T-helper 1 cell (primary cell): ENCODE measurements at places on chromosomes 1 and 21.

DNA sequence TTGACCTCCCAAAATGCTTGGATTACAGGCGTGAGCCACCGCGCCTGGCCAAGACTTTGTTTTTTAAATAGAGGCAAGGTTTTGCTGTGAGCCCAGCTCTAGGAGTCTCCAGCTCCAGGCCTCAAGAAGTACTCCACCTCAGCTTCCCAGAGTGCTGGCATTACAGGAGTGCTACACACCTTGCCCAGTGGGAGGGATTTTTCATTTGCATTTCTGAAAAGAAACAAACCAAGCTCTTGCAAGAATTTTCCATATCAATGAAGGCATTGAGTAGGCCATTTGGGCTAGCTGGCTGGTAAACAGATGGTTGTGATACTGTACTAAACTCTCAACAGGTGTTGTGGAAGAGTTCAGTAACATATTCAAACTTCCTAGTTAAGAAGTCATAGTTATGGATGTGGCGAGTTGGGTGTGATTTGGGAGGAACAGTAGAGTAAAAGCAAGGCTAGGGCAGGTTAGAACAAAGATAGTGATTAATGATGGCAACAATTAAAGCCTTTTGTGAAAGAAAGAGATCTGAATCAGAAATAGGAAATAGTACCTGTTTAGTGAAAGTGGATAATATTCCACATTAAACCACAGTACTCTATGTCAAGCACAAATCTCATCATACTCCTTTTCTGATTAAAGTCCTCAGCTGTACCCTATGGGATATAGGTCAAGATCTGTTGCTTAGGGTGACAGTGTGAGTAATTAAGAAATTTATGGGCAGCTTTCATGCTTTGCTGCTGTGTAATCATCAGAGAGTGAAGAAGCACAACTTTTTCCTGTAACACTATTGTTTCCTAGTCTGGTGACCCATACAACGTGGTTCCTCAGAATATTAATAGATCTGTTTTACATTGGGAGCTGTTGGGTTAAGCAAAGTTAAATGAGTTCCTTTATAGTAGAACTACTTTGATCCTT lies 10.7 kb downstream of the AKIRIN1 start:
- no peak for DNase-seq

GRCh38 chr1:218783131-218783530 lies 390.5 kb upstream of the LYPLAL1 start:
- no peak for DNase-seq

DNA sequence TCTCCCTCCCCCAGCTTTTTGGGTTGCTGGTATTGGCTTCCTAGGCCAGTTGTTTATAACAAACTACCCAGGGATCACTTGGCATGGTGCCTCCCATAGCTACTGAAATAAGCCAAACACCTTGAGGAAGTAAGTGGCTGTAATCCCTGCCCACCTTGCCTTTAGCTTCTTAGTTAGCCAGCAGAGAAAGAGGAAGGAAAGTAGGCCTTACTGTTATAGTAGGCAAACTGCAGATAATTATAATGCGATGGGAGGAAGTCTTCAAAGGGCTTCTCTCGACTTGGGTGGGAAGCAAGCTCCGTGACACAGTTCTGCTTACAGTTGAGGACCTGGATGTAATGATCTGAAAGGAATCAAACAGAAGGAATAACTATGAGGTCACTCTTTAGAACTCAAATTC lies 8.2 kb downstream of the P3H1 start:
- no peak for DNase-seq

DNA sequence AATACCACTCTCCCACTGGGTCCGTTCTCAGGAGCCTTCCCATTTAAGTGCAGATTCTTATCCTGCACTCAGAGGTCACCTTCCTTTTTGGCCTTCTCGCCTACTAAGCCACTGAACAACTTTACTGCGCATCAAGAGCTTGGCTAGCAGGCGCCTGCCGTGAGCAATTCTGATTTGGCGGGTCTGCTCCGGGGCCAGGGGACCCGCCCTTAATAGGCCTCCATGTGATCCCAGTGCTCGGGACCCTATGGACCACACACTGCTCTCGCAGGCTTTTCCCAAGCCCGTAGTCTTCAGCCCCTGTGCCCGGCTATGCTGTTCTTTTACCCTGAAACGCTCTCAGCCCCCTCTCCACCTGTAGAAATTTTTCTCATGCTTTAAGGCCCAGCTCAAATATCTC lies 45.1 kb downstream of the BCL9 start:
- no peak for DNase-seq

- no peak for DNase-seq
Measured at GRCh38 chr1:17653728-17654351, 101.3 kb upstream of the ACTL8 start.

- DNase-seq, result no peak
Measured at GRCh38 chr1:237972186-237972585, 81.5 kb upstream of the ZP4 start.

DNA sequence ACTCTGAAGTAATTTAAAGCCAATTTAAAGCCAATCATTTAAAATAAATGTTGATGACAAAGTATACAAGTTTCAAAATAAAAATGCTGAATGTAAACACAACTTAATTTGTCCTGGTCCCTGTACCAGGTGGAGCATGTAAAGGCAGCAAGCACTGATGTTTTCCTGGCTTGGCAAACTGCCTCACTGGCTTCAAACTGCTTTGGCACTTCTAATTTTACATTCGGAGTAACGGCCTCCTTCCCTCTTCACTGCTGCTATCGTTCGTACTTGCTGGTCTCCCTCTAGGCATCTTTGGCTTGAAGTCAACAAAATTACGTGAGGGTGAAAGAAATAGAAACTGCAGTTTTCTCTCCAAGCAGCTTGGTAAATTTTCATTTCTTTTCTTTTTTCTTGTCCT lies 287.9 kb downstream of the LTN1 start:
- no peak for DNase-seq

DNA sequence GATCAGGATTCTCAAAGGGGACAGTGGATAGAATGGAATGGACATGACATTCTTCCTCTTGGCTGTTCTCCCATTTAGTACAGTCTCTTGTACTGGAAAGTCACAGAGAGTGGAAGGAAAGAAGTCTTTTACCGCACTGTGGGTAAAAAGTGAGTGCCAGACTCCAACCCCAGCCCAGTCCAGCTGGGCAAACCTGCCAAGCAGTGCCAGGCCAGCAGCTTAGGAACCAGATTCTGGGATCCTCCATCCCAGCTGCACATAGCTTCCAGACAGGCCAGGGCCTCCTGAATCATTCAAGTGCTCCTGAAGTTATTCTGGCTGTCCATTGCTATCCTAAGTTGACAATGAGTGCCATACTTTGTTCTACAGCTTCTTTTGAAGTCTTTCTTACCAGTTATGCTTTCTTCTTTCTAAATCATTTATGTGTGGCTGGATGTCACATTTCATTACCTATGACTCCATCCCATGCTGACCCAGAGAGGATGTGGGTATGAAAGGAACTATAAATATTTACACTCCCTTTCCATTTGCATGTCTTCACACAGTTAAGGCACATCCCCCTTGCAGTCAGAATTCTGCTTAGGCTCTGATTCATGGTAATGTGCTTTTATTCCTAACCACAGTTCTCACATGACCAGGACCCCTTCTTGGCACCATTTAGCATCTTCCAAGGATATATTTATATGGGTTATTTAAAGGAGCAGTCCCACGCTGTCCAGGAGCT lies 88.9 kb downstream of the AK5 start:
- no peak for DNase-seq

GRCh38 chr1:230853731-230854130 lies 14.6 kb downstream of the C1orf198 start:
- no peak for DNase-seq

GRCh38 chr21:45869121-45870007 lies 112.2 kb upstream of the COL6A1 start:
- no peak for DNase-seq

DNA sequence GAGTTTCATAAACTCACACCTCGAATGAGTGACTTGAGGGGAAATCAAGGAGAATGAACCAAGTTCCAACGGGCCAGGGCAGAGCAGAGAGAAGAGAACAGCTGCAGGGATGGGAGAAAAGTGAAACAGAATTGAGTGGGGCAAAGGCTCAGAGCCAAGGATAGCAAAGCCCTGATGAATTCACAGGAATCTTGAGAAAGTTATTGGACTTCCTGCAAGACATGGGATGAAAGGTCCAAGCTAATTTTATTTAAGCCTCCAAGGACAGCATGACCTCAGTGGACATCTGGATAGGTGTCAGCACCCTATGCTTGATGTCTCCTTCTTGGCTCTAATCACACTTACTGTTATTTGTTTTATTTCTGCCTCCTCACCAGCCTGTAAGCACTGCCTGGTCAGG lies 43.0 kb upstream of the RAVER2 start:
- no peak for DNase-seq

DNA sequence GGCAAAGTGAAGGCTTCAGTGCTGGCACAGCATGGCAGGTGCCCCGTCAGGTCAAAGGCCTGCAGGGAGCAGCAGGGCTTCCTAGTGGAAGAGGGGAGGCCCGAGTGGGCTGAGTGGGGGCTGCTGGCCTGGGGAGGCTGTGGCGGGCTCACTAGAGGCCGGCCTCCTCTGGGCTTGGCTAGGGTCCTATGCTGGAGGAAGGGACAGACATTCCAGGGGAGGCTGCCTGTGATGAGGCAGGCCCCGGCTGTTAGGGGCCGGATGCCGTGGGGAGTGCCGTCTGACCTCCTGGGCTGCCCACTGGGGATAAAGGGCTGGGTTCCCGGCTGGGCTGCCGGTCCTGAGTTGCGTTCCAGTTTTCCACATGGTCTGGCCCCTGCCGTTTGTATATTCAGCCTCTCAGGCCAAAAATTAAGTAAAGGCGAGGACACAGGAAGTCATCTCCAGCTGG lies 21.1 kb downstream of the PRXL2B start:
- no peak for DNase-seq

DNA sequence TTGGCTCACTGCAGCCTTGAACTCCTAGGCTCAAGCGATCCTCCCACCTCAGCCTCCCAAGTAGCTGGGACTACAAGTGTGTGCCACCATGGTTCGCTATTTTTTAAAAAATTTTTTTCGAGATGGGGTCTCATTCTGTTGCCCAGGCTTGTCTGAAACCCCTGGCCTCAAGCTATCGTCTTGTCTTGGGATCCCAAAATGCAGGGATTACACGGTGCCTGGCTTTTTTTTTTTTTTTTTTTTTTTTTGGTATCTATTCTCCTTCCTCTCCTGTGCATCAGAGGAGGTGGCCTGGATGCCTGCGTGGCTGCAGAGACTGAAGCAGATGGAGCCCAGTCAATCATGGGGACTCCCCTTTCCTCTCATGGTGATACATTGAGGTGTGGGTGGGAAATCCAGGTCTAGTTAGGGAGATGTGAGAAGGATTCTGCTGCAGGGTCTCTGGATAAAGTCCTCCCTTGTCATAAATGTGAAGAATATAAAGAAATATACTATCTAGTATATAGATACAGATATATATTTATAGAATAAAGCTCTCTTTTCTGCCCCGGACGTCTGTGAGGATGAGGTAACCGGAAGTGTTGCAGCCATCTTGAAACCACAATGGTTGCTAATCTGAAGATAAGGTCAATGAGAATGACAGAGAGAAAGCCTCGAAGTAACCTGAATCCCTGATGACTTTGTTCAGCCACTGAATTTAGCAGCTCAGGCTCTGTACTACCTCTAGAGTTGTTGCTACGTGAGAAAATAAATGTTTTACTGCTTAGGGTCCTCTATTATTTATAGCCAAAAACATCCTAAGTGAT lies 19.5 kb upstream of the RGSL1 start:
- no peak for DNase-seq

DNA sequence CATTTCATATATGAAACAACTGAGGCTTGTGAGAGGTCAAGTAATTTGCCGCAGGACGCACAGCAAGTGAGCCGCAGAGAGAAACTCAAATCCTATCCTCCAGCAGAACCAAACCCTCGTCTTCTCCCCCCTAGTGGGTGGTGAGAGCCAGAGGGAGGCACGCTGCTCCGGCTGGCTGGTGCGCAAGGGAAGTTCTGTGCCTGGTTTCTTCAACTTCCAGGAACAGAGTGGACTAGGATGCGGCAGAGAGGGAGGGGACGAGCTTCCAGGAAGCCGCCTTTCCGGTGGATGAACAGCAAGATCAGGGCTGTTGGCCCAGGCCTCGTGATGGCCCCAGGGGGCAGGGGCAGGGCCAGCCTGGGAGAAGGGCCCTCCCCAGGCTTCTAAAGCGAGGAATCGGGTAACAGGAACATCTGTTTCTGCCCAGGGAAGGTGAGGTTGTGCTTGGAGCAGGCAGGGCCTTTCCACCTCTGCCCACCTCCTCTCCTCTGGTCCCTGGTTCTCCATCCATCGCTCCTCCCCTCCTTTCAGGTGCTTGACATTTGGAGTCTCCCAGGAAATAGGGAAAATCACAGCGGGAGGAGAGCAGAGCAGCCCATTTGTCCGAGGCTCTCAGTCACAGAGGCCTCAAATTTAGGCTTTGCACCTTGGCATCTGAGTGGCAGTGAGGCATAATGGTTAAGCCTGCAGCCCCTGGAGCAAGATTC lies 16.8 kb upstream of the PDIK1L start:
- no peak for DNase-seq

DNA sequence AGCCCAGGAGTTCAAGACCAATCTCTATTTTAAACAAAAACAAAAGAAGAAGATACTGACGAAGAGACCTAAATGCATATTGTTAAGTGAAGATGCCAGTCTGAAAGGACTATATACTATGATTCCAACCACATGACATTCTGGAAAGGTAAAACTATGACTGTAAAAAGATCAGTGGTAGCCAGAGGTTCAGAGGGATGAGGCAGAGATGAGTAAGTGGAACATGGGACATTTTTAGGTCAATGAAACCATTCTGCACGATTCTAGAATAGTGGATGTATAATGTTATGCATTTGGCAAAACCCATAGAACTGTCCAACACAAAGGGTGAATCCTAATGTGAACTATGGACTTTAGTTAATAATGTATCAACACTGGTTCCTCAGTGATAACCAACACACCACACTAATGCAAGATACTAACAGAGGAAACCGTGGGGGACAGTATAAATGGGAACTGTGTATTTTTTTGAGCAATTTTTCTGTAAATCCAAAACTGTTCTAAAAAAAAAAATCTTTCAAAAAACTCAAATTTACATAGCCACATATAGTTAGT lies 8.2 kb downstream of the RC3H1 start:
- DNase-seq, result no peak

- DNase-seq, result peak; percentile 23
Measured at GRCh38 chr1:89609781-89610456, 23.0 kb upstream of the LRRC8C start.

DNA sequence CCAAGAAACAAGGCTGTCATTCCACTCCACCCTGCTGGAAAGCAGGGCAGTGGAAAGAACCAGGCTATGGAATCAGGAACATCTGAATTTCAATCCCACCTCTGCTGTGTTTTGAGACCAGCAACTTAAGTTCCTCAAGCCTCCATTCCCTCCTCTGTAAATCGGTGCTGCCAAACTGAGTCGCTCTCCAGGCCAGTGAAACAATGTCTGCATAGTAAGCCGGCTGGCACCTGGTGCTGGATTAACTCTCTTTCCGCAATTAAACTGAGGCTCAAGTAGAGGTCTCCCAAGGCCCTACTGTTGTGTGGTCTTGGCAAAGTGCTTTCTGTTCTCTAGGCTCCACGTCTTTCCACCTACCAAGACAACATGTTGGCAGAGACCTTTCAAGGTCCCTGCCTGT lies 65.3 kb downstream of the SSBP3 start:
- no peak for DNase-seq

- DNase-seq, result no peak
Measured at GRCh38 chr1:225258811-225259210, 169.0 kb downstream of the LBR start.

GRCh38 chr1:18481190-18481920 lies 625 bp downstream of the KLHDC7A start:
- no peak for DNase-seq

GRCh38 chr21:31360717-31361116 lies 16.7 kb upstream of the TIAM1 start:
- DNase-seq, result no peak

GRCh38 chr1:51445351-51446090 lies 73.5 kb downstream of the EPS15 start:
- no peak for DNase-seq
